Gastrocnemius medialis (tissue), 4 donors: ENCODE measurements at places on chromosomes 4 and X.
A peak's percentile ranks its signal among the peaks of the same experiment; 100 is the strongest.

- no peak for DNase-seq
Observed at GRCh38 chr4:15376594-15376993, 51.2 kb upstream of the C1QTNF7 start.

- no peak for DNase-seq
Observed at GRCh38 chr4:59983852-59984251, 1216.3 kb upstream of the ADGRL3 start.

GRCh38 chrX:11376163-11376562 is 83.0 kb downstream of the AMELX start:
- DNase-seq, result no peak

- DNase-seq, result no peak
Observed at GRCh38 chr4:146709956-146710355, 71.3 kb downstream of the POU4F2 start.

- no peak for DNase-seq
Observed at GRCh38 chr4:39596971-39597370, 41.7 kb downstream of the SMIM14 start.

DNA sequence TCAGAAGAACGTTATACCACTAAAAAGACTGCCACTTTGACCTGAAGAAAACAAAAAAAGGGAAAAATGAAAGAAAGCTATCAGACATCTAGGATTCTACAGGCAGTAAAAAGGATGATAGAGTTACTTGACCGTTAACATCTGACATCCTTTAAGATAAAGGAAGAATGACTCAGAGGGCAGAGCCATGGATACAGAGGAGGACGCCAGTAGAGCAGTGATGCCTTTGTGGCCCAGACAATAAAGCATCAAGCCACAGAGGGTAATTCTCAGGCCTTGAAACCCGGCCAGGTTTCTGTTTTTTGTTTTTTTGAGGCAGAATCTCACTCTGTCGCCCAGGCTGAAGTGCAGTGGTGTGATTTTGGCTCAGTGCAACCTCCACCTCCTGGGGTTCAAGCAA is 9.5 kb upstream of the BEX1 start:
- no peak for DNase-seq

DNA sequence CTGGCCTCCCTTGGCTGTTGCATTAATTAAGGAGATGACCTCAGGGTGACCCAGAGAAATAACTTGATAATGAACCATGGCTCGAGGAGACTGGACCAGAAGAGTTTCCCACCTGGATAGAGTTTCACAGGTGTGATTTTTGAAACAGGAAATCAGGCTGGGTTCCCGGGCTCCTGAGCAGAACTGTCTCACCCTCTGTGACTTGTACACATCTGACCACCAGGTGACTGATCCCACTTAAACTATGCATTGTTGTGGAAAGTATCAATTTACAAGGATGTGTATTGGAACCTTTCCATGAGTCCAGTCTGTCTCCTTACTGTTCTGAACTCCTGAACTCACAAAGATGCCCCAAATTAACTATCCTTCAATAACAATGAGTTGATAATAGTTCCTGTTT is 220.3 kb downstream of the PTTG2 start:
- no peak for DNase-seq

DNA sequence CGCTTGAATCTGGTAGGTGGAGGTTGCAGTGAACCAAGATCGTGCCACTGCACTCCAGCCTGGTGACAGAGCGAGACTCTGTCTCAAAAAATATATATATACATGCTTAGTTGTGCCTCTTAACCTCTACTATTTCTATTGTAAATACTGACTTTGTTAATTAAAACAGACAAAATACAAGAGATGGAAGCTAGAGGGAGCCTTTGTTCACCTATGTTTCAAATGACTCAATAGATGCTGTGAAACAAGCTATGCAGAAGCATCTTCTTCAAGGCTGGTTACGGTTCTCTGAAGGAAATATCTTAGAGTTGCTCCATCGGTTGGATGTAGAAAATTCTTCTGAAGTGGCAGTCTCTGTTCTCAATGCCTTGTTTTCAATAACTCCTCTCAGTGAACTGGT is 6.2 kb downstream of the NCAPG start:
- no peak for DNase-seq

- no peak for DNase-seq
Observed at GRCh38 chr4:137360761-137361160, 171.5 kb downstream of the PCDH18 start.

- DNase-seq, result no peak
Observed at GRCh38 chrX:68983004-68983857, 154.4 kb downstream of the EFNB1 start.

DNA sequence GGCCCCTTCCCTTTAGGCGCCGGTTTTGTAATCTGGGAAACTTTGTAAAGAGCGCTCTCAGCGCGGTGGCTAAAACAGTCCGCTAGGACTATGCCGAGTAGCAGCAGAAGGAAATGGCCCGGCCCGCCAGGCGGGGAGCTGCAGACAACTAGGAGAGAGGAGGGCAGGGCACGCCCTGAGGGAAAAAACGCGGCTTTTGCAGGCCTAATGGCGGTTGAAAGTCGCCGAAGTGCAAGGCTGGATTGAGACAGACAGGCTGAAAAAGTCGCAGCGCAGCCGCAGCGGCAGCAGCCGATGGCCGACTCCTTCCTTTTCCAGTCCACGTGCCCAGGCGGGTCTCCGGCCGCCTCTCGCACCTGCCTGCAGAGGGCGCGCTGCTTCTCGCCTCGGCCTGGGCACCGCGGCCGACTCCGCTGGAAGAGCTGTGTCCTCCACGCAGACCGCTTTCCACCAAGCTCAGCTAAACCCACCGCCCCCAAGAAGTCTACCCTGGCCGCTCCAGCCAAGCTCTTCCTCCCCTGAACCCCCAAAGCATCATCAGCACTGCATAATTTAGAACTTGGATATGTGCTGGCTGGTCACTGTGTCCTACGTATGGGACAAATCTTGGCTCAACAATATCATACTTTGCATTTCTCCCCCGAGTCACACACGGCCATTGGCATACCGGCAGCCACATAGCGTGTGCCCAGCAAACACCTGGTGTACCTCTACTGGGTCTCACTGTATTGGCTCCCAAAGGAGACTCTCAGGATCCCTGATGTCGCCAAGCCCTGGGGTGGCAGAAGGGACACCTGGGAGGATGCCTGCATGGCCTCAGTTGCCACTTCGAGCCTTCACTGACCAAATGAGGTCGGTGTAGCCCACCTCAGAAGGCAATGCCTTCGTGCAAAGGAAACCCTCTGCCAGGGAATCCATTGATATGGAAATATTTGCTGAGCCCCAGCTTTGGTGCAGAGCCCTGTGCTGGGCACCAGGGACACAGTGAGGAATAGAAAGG is 14.5 kb downstream of the SLC25A5 start:
- DNase-seq, result peak; percentile 56

- no peak for DNase-seq
Observed at GRCh38 chr4:90081432-90082144, 45.6 kb upstream of the CCSER1 start.

- peak; percentile 11 for DNase-seq
Observed at GRCh38 chrX:129478516-129478915, 44.8 kb downstream of the SMARCA1 start.

GRCh38 chr4:20367446-20367845 is 115.7 kb downstream of the SLIT2 start:
- no peak for DNase-seq

GRCh38 chr4:159002950-159003349 is 99.9 kb upstream of the RAPGEF2 start:
- DNase-seq, result no peak

GRCh38 chr4:84366907-84367306 is 132.2 kb downstream of the NKX6-1 start:
- DNase-seq, result no peak

- DNase-seq, result no peak
Observed at GRCh38 chr4:112706840-112707207, 69.9 kb downstream of the LARP7 start.

DNA sequence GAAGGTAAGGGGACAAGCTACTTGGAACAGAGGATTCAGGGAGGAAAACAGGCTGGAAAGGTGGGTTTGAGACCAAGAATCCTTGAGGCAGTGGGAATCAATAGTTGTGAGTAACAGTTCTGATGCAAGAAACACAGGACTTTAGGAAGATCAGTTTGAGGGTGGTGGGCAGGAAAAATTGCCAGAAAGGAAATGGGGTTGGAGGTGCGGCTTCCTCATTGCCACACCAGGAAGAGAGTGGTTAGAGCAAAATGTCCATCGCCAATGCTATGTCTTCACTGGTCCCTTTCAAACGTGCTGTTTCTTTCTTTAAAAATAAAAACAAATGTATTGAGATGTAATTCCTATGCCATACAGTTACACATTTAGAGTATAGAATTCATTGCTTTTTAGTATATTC is 57.1 kb upstream of the NOCT start:
- DNase-seq, result no peak

DNA sequence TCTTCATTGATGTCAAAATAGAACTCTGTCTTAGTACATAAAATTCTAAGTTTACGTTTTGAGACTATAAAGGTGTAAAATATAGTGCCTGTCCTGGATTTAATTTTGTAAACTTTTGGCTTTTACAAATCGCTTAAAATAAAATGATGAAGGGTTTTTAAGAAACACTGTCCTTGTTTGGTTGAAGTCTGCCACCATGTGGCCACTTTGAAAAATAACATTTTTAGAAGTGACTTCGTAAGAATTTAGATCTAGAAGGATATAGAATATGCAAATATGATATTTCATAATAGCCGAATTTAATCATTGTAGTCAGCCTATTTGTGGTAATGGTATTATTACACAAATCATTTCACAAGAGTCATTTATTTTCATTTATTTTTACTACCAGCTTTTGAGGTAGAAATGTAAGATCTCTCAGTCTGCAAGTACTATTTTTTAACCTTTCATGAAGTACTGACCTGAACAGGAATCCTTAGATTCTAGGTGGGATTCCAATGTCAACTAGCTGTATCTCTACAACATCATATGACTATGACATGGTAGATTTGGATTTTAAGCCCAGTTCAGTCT is 31.0 kb upstream of the FAT4 start:
- no peak for DNase-seq

GRCh38 chrX:25144043-25144940 is 128.5 kb upstream of the ARX start:
- peak; percentile 3 for DNase-seq

DNA sequence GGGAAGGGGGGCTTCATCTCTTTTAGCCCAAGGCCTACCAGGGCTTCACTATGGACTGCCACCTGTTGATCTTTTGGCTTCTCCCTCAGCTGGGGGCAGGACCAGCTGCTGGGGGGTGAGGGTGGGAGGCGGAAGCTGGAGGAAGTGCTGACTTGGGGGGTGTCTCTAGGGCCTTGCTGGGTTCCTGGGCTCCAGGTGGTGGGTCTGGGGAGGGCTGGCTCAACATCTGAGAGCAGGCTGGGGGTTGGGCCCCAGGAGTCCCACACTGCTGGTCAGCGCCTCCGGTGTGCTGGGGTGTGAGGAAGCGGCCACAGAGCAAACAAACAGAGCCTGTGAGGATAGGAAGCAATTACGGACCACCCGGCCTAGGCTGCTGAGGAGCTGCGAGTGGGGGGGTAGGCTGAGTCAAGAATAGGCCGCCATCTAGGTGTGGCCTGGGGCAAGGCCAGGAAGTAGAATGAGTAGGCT is 85.7 kb downstream of the EFNB1 start:
- no peak for DNase-seq

DNA sequence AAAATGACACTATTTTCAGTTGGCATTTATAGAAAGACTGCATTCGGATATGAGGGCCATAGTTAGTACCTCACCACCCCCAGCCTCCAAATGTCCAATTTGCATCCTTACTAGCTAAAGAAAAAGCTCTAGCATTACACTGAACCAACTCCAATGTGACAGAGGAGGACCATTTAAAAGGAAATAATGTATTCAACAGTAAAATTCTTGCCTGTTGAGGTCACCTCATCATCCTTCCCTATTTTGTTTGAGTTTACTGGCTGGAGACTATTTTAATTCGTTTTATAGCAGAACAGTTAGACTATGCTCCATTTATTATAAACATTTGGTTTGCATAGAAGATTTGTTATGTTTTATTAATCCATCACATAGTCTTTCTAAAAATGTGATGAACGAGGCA is 88.2 kb upstream of the PPARGC1A start:
- DNase-seq, result no peak

DNA sequence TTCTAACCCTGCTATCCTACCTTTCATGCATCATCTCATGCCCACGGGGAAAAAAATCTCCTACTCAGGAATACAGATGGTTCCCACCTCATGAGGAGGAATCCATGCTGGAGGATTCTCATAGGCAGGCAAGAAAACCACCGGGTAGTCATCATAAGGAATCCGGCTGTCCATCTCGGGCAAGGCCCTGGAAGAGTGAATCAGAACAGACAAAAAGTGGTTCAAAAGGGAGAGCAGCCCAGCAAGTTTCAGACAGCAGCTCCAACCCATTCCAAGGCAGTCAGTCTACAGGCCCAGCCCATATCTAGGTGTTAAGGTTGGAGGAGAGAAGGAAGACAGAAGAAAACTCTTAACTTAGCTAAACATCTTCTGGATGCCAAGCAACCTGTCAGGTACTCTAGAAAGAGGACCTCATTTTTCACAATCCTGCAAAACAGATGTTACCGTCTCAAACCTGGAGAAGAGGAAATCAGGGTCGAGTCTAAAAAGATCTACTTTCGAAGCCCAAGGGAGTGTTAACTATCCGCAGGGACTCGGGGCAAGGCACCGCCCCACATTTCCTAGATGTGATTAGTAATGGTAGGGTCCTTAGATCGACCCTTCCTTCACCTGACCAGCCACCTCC is 447 bp downstream of the PDZD11 start:
- DNase-seq, result no peak

DNA sequence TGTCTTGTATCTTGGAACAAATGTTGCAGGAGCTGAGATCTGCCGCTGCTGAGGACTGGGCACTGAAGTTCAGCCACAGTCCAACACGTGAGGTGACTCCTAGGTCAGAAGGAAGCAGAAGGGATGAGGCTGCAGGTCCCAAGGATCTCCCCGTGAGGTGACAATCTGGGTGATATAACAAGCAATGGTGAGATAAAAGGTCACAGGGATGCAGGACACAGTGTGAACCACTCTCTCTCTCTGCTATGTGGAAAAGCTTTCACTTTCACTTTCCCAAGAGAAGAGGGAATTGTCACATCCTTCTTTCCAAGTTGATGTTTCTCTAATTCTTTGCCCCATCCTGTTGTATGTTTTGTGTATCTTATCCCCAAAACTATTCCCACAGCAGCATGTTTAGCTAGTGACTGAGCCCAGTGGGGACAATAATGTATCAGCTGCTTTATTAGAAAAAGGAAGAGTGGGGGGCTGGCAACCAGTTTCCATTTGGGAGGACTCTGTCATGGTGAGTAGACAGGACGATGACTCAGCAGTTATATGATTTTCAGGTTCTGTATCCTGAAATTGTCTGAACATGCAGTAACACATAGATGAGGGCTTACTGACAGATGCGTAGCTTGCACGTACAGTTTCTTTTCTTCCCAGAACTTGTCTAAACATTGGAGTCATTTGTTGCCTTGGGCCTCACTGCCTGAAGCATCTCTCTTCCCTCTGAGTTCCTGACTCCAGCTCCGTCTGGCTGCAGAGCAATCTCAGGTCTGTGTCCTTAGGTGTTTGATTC is 1415.8 kb upstream of the TENM3 start:
- DNase-seq, result no peak

GRCh38 chr4:107388736-107389274 is 331.2 kb downstream of the PAPSS1 start:
- DNase-seq, result no peak

GRCh38 chrX:140157143-140157542 is 191.8 kb upstream of the CXorf66 start:
- no peak for DNase-seq

GRCh38 chr4:109302361-109303139 is at the start of gene COL25A1:
COL25A1 (minus strand) TSS chr4:109302658.
- no peak for DNase-seq
